ENCODE measurements at places on chromosomes 12 and 14.

DNA sequence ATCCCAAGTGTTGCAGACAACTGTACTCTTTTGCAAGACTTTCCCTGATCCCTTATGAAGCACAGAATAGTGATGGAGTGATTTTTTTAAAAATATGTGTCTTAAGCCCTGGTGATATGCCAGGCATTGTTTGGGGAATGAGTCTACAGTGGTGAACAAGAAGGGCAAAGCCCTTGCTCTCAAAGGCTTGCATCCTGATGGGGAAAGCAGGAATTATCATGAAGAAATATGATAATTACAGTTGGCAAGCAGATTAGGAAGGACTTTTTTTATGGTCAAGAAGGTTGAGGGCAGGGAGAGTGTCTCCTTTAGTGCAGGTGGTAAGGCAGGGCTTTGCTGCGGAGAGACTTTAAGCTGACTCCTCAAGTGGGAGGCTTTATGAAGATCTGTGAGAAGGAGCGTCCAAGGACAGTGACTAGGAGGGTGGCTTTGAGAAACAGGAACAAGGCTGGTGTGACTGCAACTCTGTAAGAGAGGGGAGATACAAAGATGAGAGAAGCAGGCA is 100.2 kb downstream of the SYNE2 start:
- no peak overlapping the region for H3K27ac ChIP-seq
- no peak for DNase-seq
- no peaks in the 10 kb centered on the region for H3K27me3 ChIP-seq

DNA sequence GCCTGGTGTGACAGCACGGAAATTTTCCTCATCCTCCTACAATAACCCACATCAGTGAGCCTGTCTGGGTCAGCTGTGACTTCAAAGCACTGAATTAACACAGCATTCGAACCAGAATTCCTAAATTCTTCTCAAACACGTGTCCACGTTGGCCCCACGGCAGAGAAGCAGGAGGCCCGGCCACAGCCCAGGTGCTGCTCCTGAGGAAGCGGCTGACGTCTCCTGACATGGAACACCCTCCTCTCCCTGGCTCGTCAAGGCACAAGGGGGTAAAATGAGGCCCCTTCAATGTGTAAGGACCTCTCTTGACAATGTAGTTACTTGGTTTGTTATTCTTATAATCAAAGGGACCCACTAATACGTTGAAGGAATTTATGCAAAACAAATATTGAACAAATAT is 156.3 kb upstream of the GSC start:
- DNase-seq: no peak
- no peaks in the 10 kb centered on the region for H3K4me1 ChIP-seq
- H3K27me3 ChIP-seq: peaks cover 5% of the 10 kb centered on the region

GRCh38 chr12:43060742-43061141 is 471.2 kb upstream of the PRICKLE1 start:
- H3K4me3 ChIP-seq: no peak overlapping the region
- H3K36me3 ChIP-seq: no peaks in the 10 kb centered on the region
- no peaks in the 10 kb centered on the region for H3K4me1 ChIP-seq

DNA sequence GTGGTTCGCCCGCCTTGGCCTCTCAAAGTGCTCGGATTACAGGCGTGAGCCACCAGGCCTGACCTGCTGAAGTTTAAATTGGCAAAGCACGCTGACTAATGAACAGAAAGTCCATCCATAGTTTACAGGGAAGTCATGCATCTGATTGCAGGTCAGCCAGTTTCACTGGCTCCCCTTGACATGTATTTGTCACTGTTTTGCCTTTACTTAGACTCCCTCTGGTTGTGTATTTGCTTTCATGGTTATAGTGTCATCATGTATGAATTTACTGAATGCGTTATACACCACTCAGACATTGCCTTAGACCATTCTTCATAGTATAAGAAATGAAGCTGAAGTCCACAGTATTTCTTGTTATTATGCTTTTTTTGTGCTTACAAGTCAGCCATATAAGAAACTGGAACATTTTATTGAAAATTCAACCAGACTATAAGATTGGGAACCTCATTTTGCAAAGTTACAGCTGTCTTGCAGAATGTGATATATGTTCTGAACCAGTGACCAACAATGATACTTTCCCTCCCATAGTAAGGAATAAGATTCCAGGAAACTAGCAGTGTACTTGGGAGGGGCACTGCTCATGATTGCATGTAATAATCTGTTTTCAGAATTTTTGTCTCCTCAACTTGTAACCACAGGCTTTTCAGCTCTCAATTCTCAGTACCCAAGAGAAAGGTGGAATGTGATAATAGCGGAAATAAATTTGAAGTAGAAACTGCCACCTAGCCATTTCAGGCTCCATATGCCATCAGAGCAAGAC is 51.9 kb upstream of the ATF7IP start:
- DNase-seq: no peak
- H3K4me3 ChIP-seq: no peak overlapping the region
- H3K36me3 ChIP-seq: no peaks in the 10 kb centered on the region
- no peaks in the 10 kb centered on the region for H3K27me3 ChIP-seq
- H3K4me1 ChIP-seq: no peaks in the 10 kb centered on the region
- no peak overlapping the region for H3K27ac ChIP-seq

All from large intestine (tissue), 12 donors.